HFFc6 (cell line): ENCODE measurements at places on chromosomes 12 and 14. TPM values are rescaled to one million over a fixed set of nuclear protein-coding genes. Genes with fewer than 3 reads are reported as not detected.

GRCh38 chr12:105318651-105319483 lies 11.6 kb upstream of the C12orf75 start:
- no peak for DNase-seq

GRCh38 chr14:102751088-102751487 lies 26.2 kb upstream of the TRAF3 start:
- no peak for DNase-seq

- no peak for DNase-seq
Measured at GRCh38 chr14:78383060-78383459, 212.9 kb downstream of the NRXN3 start.

DNA sequence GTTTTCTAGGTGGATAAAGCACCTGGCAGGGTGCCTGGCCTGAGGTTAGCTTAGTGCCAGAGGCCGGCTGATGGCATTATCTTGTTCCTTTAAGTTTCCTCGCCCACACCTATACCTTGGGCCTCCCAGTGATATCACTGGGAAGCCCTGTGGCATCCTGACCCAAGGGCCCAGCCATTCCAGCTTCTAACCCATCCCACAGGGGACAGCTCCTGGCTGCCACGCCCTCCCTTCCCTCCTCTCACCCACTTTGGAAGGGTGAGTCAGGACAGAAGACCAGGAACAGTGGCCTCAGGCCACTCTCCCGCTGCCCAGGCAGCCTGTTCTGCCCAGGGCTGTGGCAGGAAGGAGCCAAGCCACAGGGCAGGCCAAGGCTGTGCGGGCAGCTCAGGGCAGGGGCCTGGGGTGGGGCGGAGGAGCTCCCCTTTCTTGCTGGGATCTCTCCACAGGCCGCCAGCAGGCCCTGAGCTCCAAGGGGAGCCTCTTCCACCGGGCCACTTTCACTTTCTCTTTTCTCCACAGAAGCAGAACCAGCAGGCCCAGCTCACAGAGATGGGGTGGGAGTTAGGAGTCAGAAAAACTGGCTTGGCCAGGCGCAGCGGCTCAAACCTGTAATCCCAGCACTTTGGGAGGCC lies 75.1 kb downstream of the IRF2BPL start:
- peak; percentile 81 for DNase-seq

GRCh38 chr12:82517027-82517426 lies 158.7 kb downstream of the METTL25 start:
- DNase-seq: no peak

DNA sequence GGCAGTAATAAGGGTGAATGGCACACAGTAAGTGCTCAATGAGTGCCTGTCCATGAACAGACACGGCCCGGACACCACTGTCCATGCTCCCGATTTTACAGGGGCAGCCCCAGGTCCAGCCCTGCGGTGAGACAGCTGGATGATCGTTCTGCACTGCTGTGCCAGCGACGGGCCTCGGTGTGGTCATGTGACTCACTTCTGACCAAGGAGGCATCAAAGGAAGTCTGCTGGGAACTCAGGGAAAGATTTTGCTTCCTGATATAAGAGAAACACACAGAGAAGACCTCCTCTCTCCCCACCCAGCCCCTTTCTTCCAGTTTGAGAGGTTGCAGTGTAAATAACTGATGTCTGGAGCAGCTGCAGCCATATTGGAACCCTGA lies 126.6 kb downstream of the SCARB1 start:
- DNase-seq: no peak

GRCh38 chr12:11734580-11735180 lies 85.2 kb downstream of the ETV6 start:
- DNase-seq: no peak

DNA sequence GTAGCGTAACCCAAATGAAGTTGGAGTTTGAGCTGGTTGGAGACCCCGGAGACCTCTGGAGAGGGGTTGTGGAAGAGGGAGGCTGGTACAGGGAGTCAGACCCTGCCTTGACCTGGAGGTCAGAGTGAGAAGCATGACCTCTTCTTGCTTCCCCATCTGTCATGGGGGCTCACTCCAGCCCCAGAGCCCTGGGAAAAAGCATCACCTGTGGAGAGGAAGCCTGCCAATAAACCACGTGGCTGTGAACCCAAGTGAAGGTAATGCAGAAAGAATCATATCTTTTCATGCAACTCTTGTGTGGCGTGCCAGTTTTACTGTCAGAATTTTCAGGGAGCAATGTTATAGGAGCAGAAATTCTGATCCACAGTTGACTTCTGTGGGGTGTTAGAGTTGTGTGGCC lies 178.5 kb upstream of the PRICKLE1 start:
- DNase-seq: no peak

GRCh38 chr12:26001530-26001929 lies 43.0 kb downstream of the RASSF8 start:
- no peak for DNase-seq

- DNase-seq: peak; percentile 95
Measured at GRCh38 chr12:50400638-50401499, at the start of gene LARP4. LARP4 (plus strand) TSS chr12:50400885; CDS start chr12:50401011, 126 bp downstream.

- no peak for DNase-seq
Measured at GRCh38 chr12:22037947-22038346, 8.1 kb upstream of the CMAS start.

The CMAS gene
- total RNA-seq: 26.3 to 37.0 TPM (median 28.5 TPM) in 3 replicates

The HSPB8 gene
- 19.9 to 38.6 TPM (median 33.7 TPM) in 3 replicates for total RNA-seq

DNA sequence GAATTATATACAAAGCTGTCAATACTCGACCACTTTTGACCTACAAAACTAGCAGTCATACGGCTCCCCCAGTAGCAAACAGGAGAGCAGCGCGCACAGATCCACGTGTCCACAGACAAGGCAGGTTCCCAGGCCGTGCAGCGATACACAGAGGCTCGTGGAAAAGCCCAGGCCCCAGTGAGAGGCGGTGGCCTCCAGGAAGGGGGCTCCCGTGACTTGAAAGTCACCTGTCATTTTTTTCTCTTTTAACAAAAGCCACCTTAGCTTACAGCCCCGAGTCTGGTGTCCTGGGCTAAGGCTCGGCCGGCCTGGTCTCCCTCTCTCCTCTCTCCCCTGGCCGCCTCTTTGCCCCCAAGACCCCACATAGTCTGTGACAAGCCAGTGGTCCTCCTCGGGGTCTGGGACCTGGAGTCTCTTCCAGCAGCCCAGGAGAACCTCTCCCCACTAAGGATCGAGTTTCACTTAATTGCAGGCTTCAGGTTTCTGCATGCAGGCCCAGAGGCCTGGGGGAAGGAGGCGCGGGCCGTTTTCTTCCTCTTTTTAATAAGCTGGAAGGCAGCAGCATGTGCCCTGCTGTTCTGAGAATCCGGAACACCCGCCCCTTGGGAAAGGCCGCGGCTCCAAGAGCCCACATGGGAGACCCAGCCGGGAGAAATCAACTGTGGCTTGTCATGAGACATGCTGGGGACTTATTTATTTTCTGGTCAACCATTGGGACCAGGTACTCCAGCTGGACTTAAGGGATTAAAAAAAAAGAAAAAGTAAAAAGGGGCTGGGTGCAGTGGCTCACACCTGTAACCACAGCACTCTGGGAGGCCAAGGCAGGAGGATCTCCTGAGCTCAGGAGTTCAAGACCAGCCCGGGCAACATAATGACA lies 15.9 kb downstream of the NCOR2 start:
- DNase-seq: no peak

- DNase-seq: no peak
Measured at GRCh38 chr14:97027256-97027999, 230.2 kb downstream of the VRK1 start.

- DNase-seq: no peak
Measured at GRCh38 chr14:68518166-68518565, 274.7 kb downstream of the ZFP36L1 start.

GRCh38 chr14:103854017-103854808 lies 6.8 kb upstream of the PPP1R13B start:
- DNase-seq: no peak
